ENCODE measurements at places on chromosomes 1 and 21. TPM values are rescaled to one million over a fixed set of nuclear protein-coding genes. Genes with fewer than 3 reads are reported as not detected.

DNA sequence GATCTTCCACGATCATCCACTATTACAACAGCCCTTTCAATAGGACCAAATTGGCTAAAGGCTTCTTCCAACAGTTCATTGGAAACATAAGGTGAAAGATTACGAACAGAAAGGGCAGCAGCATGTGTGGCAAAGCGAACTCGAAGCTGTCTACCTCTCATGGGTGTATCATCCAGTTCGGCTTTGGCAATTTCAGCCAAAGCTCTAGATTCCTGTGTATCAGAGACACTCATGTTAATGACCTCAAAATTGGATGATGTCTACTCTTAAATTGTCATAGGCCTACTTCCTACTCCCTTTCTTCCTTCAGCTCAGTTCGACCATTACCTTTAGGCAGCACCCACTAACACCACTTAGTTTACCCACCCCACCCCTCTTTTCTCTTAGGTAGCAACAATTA, 2.2 kb downstream of the SFPQ start:
- DNase-seq: peak; percentile 35

DNA sequence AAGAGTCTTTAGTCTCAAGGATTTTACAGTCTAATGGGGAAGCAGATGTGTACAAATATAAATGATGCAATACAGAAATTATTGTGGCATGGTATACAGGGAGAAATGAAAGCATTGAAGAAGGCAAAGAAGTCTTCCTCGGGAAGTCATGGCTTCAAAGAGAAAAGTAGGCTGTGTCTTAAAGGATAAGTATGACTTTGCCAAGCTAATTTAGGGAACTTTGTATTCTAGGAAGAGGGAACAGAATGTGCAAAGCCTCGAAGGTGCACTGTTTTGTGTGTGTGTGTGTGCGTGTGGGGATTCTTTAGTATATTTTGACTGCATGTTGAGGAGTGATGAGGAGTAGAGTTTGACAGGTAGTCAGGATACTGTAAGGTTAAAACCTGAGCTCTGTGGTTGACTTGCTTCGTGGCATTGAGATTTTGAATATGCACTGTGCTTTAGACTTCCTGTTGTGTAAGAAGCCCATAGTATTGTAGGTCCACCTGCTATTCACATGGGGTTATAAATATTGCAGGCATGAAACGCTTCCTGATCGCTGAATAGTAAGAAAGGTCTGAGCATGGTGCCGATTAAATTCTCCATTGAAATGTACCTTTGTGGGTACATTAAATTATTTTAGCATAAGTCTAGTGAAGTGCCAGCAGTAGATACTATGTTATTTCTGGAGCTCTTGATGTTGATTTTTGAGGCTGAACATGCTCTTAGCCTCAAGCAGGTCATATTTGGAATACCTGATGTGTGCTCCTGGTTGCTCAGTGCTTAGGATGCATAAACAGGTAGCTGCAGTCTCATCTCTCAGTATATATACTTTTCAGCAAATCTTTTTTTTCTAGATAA, 8.0 kb downstream of the SMAP2 start:
- no peak for DNase-seq

DNA sequence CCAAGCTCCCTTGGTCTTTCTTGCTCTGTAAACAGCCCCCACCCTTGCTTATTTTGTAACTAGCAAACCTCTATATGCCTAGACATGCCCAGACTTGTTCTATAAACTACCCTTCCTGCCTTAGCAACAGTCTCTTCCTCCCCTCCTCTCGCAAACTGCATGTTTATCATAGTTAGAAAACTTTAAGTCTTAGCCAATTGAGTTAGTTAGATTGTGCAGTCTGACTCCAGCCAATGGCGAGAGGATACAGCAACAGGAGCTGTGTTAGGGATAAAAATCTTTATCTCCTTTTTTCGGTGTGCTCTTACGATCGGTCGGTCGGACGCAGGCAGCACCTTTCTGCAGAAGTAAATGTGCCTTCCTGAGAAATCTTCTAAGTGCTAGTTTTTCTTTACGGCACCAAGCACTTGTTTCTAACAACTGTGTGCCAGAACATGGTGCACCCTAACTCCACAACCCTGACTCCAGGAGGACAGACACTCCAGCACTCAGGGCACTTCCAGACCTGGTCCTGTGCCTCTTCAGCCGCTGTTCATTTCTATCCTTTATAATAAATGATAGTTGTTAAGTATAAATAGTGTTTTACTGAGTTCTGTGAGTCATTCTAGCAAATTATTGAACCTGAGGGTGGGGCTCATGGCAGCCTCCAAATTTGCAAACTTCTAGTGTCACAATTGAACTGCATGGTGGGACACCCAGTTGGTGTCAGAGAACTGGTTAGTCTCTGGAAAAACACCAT, 25.7 kb upstream of the GNG4 start:
- no peak for DNase-seq

- peak; percentile 56 for DNase-seq
Measured at GRCh38 chr1:173861731-173862145, 6.1 kb downstream of the GAS5 start.

DNA sequence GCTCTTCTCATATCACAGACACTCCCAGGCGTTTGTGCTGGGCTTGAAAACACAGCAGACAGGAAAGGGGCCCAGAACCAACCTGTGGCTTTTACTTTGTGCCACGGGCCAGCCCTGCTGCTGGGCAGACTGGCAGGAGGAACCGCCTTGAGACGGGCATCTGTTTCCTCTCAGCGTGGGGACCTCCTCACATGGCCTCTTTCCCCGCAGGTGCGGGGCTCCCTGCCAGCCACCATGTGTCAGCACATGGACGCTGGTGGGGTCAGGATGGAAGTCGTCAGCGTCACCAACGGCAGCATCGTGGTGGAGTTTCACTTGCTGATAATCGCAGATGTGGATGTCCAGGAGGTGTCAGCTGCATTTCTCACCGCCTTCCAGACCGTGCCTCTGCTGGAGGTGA, 47.8 kb downstream of the UMODL1 start:
- DNase-seq: no peak

- no peak for DNase-seq
Measured at GRCh38 chr1:247857985-247858619, 1.1 kb downstream of the TRIM58 start.

- no peak for DNase-seq
Measured at GRCh38 chr1:66364578-66365391, 169.2 kb upstream of the SGIP1 start.

GRCh38 chr1:81170721-81171120, 630.0 kb upstream of the ADGRL2 start:
- DNase-seq: no peak

GRCh38 chr1:182087719-182088350, 26.3 kb upstream of the ZNF648 start:
- peak; percentile 71 for DNase-seq

GRCh38 chr1:60376196-60376595, 302.6 kb upstream of the C1orf87 start:
- no peak for DNase-seq

DNA sequence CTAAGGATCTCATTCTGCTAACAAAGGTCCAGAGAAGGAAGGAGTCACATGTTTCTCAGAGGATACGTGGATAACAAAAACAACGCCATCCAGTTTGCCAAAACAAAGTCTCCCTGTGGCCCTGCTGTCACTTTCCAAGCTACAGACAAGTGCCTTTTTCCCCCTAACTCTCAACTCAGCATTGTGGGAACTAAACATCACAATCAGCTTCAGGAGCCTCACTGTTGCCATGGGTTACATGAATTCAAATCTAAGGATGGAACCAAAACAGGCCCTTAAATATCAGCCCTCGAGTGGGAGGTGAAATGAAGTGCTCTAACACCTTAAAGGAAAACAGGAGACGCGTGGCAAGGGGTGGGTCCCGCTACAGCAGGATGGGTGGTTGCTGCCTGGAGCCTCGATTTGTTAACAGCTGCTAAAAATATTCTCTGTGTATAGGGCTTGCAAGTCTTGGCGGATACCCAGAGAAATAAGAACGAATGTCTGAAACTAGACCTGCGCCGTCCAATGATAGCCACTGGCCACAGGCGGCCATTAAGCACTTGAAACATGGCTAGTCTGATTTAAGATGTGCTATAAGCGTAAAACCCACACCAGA, 66.4 kb upstream of the SOD1 start:
- no peak for DNase-seq

The ETV3L gene
- total RNA-seq: not detected

The DCST1 gene
- 0.43 TPM for total RNA-seq

The BOLA1 gene
- 23.7 TPM for total RNA-seq

The CELSR2 gene
- 19.0 TPM for total RNA-seq

The PRR9 gene
- not detected for total RNA-seq

The ASCL5 gene
- 0.38 TPM for total RNA-seq

The TMCO2 gene
- total RNA-seq: not detected

The SPRR2E gene
- total RNA-seq: not detected

The GUCA2A gene
- not detected for total RNA-seq

The TIPRL gene
- total RNA-seq: 34.1 TPM

The RHOU gene
- not detected for total RNA-seq

The AMY1B gene
- total RNA-seq: not detected

All from PC-9 (cell line).